ENCODE measurements at places on chromosomes 16 and 17.

- no peak for DNase-seq
Measured at GRCh38 chr16:27220991-27221390, 17.7 kb downstream of the KDM8 start.

DNA sequence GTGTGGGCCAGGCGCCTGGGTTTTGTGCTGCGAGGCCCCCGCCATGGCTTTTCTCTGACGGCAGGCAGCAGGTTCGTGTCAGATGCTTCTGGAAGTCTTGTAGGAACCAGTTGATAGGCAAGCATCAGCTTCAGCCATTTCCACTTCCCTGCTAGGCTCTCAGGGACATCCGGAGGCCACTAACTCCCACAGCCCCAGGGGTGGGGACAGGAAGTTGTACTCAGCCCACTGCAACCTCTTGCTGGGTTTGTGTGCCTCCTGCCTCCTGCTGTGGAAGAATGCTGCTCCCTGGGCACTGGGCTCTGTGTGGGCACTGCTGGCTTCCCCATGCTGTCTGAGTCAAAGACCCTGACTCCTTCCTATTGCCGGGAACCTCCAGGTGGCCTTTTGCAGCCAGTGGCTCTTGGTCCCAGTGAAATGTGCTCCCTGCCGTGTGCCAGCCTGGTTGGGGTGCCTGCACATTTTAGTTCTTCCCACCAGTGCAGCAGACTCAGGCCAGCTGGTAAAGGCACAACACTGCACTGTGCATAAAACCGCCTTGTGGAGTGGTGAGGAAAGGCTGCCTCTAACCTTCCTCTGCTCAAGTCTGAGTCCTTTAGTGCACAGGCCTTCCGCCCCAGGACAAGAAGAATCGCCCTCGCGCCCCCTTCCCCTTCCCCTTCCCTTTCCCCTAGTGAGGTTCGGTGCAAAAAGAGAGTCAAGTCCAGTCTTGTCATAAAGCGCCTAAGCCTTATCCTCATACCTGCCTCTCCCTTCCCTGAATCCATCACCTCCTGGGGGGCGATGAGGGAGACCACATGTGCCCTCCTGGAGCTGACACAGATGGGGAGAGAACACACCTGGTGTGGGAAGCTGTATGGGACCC is 16.6 kb downstream of the LDHD start:
- DNase-seq = no peak

- DNase-seq = no peak
Measured at GRCh38 chr16:66207883-66208265, 158.6 kb upstream of the CDH5 start.

- no peak for DNase-seq
Measured at GRCh38 chr16:22623351-22623781, 112.7 kb downstream of the NPIPB5 start.

DNA sequence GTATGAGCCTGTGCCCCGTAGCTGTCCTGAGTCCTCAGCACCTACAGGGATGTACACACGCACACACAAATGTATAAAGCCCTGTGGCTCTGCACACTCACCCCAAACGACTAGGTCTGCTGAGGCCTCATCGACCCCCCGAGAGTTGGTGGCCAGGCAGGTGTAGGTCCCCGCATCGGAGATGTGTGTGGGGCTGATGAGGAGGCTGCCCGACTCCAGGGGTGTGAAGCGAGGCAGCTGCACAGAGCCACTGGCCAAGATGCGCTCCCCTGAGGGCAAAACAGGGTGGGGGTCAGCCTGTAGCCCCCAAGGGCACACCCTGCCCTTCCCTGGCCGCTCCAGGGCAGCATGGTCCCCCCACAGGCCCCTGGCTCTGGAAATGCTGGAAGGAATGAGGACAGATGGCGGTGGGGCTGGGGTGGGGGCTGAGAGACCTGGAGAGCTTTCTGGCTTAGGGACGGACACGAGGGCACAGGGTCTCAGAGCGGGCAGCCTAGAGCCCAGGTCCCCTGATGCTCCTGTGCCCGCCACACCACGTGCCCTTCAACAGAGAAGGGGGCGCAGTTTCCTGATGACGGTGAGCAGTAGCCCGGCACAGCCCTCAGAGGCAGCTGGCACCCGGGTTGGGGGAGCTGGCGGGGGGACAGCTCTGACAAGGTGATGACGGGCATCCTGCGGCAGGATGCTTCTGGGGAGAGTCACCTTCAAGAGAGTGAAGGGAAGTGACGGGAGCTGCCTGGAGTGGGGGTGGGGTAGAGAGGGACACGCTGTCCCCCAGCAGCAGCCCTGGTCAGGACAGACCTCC is 119.8 kb upstream of the CDC42EP4 start:
- no peak for DNase-seq
